Breast epithelium (tissue), 4 donors: ENCODE measurements at places on chromosomes 6 and 20.
A peak's percentile ranks its signal among the peaks of the same experiment; 100 is the strongest.

DNA sequence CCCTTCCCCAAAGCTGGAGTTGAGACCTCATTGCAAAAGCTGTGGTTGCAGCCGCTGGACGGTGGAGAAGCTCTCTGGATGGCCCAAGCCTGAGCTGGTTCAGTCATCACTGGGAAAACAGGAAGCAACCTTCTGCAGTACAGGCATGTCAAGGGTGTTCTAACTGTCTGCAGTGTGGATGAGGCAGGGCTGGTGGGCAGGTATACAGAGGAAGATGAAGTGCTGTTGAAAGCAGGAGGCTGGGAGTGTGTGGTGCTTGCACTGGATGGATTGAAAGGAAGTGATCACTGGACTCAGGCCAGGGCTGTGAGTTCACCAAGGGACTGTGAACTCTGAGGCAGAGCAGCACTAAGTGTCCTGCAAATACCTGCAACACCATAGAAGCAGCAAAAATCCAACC is 89.0 kb upstream of the NOX3 start:
- DNase-seq: no peak

- no peak for DNase-seq
Observed at GRCh38 chr6:169719117-169719516, 5.2 kb downstream of the PHF10 start.

- DNase-seq: no peak
Observed at GRCh38 chr6:43699564-43700186, 12.1 kb upstream of the MRPS18A start.

DNA sequence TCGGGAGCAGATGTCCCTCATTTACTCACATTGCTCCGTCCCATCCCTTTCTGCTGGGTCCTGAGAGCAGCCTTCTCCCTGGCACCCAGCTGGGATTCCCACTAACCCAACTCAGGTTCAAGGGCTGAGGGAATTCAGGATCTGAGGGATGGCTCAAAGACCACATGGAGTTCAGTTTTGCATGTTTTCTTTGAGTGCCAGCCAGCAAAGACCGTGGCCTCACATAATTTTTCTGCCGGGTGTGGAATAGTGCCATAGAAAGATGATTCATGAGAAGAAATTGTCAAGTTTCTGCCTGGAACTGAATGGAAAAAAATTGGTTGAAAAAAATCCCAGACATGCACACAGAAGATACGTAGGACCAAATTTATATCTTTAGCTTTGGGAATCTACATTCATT is 168.6 kb downstream of the CD83 start:
- DNase-seq: no peak

DNA sequence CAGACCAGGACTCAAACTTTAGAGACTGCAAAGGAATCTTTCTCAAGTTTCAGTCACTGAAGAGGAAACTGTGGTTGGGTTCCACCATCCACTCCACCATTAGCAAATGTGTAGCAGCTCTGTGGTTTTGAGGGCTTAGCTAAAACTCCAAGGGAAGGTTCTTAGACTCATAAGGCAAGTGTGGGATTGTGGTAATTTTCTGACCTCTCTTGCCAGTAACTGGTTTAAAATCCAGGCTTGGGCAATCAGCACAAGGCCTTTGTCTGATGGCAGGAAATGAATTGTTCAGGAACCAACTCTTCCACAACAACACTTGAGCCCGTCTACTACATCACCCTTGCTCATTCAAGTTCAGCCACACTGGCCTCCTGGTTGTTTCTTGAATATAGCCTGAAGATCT is 68.6 kb upstream of the FBXL4 start:
- DNase-seq: no peak

- DNase-seq: no peak
Observed at GRCh38 chr6:155275808-155276480, 12.1 kb downstream of the CLDN20 start.

DNA sequence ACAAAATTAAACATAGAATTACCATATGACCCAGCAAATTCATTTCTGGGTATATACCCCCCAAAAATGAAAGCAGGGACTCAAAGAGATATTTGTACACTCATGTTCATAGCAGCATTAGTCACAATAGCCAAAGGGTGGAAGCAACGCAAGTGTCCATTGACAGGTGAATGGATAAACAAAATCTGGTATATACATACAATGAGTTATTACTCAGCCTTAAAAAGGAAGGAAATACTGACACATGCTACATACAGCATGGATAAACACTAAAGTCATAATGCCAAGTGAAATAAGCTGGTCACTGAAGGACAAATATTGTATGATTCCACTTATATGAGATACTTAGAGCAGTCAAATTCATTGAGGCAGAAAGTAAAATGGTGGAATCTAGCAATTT is 5.3 kb upstream of the STX11 start:
- DNase-seq: no peak

GRCh38 chr6:19444041-19444440 is 393.1 kb upstream of the ID4 start:
- DNase-seq: no peak

GRCh38 chr6:26312501-26313397 is 52.2 kb upstream of the BTN3A2 start:
- peak; percentile 80 for DNase-seq

DNA sequence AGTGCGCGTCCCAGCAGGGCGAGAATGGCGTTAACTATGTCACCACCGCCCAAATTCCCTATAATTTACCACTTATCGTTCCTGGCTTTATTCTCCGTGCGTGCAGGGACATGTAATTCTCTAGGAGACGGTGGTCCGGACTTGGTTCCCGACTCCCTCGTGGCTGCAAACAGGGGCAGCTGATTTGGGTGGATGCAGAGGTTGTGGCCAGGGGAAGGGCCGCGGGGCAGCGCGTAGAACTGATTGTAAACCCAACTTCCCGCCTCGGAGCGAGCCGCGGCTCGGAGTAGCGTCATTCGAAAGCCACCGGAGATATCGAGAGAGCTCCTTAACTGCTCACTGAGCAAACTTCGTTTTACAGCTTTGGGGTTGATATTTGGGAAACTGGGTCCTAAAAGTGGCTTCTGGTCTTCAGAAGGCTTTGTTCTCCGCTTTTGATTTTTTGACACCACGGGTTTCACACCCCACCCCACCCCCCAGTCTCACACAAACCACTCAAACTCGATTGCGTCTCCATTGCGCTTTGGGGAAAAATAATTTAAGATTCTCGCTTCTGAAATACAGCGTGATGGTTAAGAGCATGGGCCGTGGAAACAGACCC is 17.5 kb upstream of the ZSCAN9 start:
- DNase-seq: no peak

DNA sequence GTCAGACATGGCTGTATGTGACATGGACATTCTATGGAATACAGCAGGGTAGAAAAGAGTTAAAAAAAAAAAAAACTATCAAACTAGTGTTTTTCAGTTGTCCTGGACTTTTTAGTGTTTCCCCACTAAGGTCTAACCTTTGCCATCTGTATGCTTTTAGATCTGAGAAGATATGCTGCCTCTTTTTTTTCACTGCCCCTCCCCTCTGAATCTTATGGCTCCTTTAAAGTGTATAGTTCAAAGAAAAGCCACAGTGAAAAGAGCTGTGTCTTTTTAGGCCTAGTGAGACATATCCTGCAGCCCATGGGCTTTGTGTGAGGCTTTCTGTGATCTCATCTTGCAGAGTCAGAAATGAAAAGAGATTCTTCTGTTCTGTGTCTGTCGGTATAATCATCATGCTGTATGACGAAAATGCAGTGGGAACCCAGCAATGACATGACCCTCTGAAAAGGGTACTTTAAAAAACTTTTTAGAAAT is 29.3 kb downstream of the ADGRG6 start:
- no peak for DNase-seq

- no peak for DNase-seq
Observed at GRCh38 chr6:135202836-135203235, 21.7 kb downstream of the MYB start.

- DNase-seq: peak; percentile 36
Observed at GRCh38 chr20:25051386-25052155, 6.4 kb downstream of the ACSS1 start.

DNA sequence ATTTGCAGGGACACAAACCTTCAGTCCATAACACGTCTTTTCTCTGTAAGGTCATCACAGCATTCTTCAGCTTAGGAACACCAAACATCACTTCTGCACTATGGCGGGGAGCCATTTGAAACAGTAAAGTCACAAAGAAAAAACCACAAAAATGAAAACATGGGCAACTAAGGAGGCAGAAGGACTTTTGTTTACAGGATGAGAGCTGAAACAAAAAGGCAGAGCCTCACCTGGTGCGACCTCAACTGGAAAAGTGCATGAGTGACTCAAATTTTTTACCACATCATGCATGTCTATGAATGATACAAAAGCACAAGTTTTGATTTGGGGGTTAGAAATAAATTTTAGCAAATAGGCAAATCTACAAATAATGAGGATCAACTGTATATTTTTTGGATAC is 68.2 kb upstream of the TNFAIP3 start:
- DNase-seq: no peak

DNA sequence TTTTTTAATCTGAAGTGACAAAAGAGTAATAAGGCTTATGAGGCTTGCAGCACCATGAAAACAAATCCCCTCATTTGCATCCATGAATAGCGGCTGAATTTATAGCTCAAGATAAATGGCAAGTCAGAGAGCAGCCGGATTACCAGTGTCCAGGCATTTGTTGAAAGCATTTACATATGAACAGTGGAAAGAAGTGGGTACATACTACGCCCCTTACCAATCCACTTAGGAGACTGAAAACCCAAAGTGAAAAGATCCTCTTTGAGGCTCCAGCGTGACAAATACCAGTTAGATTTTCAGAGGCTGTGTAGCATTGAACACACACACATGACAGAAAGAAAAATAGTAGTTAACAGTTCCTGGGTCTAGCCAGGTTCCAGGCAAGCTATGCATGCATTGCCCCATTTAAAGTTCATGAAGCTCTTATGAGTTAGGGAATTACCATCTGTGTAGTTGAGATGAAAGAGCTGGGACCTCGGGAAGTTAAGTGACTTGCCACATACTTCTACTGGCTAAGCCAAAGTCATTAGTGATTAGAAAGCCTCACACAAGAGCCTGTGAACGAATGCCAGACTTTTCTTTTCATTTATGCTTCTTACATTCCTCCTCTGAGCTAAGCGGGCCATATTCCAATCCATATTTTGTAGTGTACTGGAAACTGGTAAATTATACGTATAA is 28.3 kb upstream of the NHSL1 start:
- DNase-seq: no peak

DNA sequence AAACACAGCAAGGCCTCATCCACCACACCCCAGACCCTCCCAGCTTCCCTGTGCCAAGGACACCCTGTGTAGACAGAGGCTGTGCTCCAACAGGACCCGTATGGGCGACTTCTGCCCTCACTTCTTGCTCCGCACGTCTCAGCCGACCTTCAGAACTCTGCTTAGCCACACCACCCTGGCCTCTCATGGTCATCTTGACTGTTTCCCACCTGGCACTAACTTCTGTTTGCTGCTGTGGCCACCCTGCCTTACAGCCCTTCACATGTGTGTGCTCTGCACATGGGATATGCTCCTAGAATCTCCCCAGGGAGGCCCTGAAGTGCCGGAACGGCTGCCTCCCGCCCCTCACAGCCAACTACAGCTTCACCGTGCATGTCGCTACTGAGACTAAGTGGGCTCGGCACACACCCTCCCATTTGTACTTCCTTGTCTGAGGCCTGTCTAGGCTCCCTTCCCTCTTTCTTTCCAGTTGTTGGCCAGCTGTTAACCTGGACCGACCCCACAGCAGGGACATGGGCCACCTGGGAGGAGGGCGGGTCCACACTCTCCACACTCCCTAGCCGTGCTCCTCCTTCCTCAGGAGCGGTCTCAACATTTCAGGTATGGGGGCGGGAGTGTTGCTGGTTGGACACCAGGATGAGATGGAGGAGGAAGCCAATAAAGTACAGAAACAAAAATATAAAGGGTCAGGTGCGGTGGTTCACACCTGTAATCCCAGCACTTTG is 69.6 kb downstream of the PYGB start:
- no peak for DNase-seq

DNA sequence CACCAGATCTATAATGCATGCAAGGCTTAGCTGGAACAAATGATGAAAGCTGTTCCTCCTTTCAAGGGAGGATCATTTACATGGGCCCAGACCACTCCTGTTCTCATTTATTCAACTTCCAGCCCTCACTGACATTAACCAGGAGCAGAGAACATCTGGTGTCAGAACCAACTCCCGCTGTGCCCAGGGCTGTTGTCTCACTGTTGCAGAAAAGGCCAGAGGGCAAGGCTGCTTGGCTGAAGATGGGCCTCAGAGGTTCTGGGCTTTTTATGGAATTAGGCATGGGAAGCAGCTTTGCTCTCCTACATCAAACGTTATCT is 164.2 kb downstream of the GMPR start:
- no peak for DNase-seq

- no peak for DNase-seq
Observed at GRCh38 chr6:95186710-95187109, 390.6 kb upstream of the MANEA start.

GRCh38 chr6:124536842-124537191 is 425.4 kb upstream of the RNF217 start:
- no peak for DNase-seq

GRCh38 chr6:39758905-39759605 is 33.1 kb upstream of the DAAM2 start:
- no peak for DNase-seq

- no peak for DNase-seq
Observed at GRCh38 chr20:24877652-24878051, 71.4 kb upstream of the CST7 start.

GRCh38 chr6:562052-562676 is 94.7 kb downstream of the HUS1B start:
- DNase-seq: no peak

DNA sequence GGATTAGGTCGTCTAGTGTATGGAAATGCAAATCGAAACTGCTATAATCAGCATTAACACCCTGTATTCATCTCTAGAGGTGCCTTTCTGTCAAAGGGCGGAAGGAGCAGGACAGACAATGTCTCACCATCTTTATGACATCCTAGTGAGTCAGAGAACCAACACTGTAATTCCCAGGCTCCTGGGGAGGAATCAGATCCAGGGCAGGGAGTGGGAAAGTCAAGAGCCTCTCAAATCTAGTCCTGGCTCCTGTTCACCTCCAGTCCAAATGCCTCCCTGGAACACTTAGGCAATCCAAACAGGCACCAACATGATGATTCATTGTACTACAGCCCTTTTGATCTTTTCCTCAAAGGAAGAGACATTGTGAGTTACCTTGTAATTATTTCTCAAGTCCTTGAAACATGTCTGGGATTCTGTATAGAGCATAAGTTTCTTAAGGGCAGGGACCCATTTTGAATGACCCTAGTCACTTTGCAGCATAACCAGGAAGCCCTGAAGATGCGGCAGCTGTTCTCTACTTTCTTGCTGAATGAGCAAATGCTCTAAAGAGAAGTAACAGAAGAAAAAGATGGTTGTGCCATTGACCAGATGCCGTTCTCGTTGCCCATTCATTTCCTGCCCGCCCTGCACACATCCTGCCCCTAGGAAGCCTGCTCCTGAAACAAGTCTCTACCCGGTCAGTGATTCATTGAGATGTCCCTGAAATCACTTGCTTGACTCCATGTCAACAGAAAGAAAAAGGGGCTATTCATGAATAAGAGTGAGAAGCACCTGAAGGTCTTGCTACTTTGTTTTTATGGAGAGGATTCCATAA is 112.8 kb upstream of the JARID2 start:
- DNase-seq: no peak
